ENCODE measurements at places on chromosomes 6 and 20.

- DNase-seq: no peak
These were observed 112.0 kb upstream of the CARMIL1 start for GRCh38 chr6:25166955-25167748.

- no peak for DNase-seq
These were observed 19.9 kb downstream of the GZF1 start for GRCh38 chr20:23381876-23382275.

- no peak for DNase-seq
These were observed 4.5 kb downstream of the ACSS1 start for GRCh38 chr20:25053255-25054031.

- DNase-seq: no peak
These were observed 175.5 kb downstream of the CLVS2 start for GRCh38 chr6:123171341-123172115.

DNA sequence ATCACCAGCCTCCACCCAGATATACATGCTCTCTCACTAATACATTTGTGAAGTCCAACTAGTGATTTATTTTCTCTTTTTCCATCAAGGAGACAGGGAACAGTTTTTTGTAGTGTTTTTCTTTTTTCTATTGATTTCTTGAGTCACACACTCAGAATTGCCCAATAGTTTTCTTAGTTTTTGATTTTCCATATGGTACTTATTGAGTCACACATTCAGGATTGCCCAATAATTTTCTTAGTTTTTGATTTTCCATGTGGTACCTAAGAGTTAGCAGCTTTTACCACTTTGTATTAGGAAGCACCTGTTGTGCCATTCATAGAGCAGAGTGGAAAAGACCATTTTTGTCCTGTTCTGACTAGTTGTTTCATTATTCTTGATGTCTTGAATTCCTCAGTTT is 1268.8 kb downstream of the EPHA7 start:
- DNase-seq: no peak

- no peak for DNase-seq
These were observed 28.4 kb downstream of the SYNDIG1 start for GRCh38 chr20:24497851-24498250.

- DNase-seq: no peak
These were observed 8.7 kb downstream of the B4GALT5 start for GRCh38 chr20:49704932-49705336.

GRCh38 chr6:133128191-133128590 is 113.0 kb upstream of the EYA4 start:
- no peak for DNase-seq

DNA sequence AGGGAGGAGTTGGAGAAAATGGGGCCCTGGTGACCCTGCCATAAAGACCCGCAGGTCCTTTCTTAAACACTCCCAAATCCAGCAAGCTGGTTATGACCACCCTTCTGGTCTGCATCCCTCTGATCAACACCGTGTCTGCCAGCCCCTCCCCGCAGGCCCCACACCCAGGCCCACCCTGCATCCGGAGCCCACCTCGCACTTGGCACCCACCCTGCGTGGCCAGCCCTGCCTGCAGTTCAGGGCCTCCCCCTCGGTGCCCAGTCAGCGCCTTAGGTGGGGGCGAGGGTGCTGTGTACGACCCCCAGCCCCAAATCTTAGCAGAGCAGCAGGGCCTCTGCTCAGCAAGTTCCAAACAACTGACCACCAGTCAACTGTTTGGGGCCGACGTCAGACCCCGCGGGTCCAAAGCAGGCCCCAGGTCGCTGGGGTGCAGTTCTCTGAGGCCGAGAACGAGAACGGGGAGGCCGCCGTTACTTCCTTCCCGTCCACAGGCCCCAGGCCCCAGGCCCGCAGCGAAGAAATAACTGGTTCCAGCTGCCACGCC is 1.2 kb downstream of the ACSS1 start:
- no peak for DNase-seq

DNA sequence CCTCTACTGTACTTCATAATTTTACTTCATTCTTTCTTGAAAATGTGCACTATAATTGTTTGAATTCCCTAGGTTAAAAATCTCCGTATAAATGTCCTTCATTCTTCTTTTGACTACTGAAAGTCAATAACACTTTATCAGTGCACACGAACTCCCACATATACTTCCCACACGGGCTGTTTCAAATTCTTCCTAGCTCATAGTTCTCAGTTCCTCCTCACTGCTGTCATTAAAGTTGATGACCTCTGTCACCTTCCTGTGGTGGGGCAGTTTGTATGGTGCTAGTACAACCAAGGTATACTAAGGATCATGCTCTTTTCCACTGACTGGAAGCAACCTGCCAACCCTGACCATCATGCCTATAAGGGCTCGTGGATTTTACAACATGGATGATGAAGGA is 40.0 kb upstream of the CD2AP start:
- DNase-seq: no peak

DNA sequence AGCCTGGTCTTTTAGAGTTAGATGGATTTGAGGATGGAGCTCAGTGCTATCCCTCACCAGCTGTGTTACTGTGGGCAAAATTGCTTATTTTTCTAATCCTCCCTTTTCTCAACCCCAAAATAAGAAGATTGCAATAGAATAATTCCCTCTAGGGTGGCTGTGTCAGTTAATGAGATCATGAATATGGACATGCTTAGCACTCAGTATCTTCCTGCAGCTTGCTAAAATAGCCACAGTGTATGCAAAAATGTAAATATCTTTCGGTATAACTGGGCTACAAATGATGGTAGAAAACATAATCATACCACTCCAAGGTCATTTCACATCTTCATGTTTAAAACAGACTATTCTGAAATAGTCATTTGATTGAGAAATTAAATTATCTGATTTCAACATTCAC is 35.7 kb downstream of the ZNF334 start:
- no peak for DNase-seq

- no peak for DNase-seq
These were observed 5.4 kb downstream of the OR2H2 start for GRCh38 chr6:29590218-29590808.

DNA sequence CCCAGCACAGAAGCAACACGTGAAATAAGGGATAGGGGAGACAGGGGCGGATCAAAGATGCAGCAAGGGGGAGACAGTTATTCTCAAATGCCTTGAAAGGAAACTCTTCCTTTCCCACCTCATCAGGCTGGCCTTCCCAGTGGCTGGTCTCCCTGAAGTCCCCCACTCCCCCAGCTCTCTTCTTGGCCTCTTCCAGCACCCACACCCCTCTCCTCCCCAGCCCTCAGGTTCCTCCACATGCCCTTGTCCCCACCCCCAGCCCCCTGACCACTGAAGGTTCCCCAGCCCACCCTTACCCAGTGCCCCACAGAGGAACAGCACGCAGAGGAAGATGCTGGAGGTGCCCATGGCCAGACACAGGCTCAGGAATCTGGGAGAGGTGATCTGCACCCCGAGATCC is 1.7 kb upstream of the LY6G6D start:
- no peak for DNase-seq

- no peak for DNase-seq
These were observed 460.9 kb upstream of the KHDRBS2 start for GRCh38 chr6:62746968-62747367.

DNA sequence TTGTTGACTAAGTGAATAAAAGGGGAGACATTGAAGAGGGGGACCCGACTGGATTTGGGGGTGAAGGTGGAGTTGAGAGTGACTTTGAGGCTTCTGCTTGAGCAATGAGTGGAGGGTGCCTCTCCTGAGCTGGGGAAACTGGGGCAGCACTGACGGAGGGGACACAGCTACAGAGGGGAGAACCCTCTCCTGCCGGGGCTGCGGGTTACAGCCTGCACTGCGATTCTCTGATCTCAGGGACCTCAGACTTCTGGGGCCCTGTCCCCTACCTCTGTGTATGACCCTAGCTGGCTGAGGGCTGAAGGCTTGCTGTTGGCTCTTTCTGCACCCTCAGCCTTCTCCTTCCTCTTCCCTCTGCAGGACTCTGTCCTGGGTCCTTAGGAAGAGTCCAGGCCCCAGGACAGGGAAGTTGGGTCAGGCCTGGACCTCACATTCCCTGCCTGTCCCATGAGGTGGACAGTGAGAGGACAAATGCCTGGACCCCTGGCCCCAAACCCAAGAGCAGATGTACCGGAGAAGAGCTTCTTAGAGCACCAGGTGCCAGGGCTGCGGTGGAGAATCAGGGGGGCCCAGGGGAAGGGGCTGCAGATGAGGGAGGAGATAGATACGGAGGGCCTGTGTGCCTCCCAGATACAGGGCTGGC is 13.7 kb upstream of the FAM110A start:
- no peak for DNase-seq

- DNase-seq: no peak
These were observed 349.8 kb downstream of the DHX35 start for GRCh38 chr20:39311851-39312506.

- DNase-seq: no peak
These were observed 258.9 kb downstream of the KIF16B start for GRCh38 chr20:16314320-16314719.

DNA sequence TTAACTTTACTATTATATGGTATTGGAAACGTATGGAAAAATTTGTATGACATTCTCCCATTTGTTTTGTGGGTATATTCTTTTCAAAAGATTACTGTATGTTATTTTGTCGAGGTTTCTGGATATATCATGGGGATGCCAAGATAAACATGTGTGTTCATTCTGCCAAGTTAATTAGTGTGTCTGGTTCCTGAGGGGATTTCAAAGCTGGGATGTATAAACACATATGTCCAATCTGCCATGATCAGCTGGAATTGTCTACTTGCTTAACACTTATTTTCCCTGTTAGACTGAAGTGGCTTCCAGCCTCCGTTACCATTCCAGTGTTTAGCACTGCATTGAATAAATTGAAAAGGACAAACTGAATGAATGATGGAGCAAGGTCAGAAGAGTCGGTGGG is 86.2 kb downstream of the DNAH8 start:
- no peak for DNase-seq

- DNase-seq: no peak
These were observed 79.9 kb downstream of the SEL1L2 start for GRCh38 chr20:13910492-13910891.

DNA sequence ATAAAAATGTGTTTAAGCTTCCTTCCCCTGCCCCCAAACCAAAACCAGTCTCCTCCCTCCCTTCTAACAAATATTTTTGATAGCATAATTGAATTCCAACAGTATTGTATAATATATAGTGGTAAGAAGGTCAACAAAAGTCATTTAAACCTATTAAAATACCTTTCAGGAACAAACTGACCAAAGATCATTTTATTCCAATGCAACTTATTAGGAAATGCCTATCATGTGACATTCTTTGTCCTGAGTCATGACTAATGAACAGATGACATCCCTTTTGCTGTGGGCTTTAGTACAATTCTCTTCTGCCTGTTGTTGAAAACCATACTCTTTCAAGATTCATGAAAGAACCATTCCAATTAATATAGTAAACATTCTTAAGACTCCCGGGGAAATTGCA is 51.5 kb upstream of the TRAF3IP2 start:
- DNase-seq: no peak

GRCh38 chr6:109332748-109333147 is 49.5 kb downstream of the CD164 start:
- DNase-seq: no peak

DNA sequence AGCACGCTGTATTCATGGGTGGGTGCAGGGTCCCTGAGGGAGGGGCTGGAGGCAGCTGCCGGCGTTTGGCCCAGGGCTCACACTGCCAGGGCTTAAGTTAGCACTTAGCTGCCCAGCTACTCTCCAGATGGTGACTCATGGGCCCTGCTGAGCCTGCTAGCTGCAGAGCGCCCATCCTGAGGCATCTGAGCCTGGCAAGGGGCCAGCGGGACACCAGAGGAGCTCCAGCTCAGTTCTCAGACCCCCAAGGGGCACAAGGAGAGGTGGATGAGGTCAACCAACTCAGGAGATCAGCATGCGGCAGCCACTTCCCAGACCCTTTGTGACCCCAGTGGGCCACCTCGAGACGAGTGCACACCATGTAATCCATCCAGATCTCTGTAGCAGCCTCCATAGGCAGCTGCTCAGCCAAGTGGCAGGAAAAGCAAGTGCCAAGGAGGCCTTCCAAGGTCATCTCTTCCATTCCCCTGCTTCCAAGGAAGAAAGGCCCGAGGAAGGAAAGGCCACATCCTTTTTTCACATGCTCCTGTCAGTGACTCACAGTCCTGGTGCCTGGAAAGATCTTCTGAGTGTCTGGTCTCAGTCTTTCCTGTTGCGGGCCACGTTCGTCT is 35.3 kb downstream of the FOXP4 start:
- DNase-seq: no peak

- no peak for DNase-seq
These were observed 912.2 kb upstream of the ADGRB3 start for GRCh38 chr6:67722861-67723261.

- no peak for DNase-seq
These were observed 62.0 kb downstream of the FAXC start for GRCh38 chr6:99287523-99287922.

DNA sequence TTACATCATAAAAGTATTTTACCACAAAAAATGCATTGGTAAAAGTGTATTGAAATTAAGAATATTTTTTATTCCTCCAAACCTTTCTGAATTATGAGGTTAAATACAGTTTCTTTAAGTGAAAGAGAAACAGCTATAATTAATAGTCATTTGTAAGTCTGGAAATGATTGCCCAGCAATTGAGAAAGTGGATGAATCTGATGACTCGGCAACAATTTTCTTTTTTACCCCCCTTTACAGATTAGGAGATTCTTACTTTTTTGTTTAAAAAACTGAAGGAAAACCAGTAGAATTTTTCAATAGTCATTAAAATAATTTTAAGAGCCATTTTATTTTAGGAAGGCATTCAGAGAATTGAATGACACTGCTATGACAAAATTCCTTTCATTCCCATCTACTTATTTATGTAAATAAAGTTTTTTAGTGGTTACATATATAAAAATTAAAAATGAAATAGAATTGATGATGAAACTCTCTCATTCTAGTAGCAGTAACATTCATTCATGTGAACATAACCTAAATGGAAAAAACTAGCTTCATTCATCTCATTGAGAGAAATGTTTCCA is 169.6 kb upstream of the PRND start:
- no peak for DNase-seq

Measured in activated effector memory CD4-positive, alpha-beta T cell treated with Interleukin-2 at 50 U/mL for 16 hours (primary cell).